Stimulated activated effector memory CD8-positive, alpha-beta T cell treated with anti-CD3 and anti-CD28 coated beads, Interleukin-12 subunit alpha, Interleukin-12 subunit beta, amount 100 ng/mL, for 72 hours (primary cell): ENCODE measurements at places on chromosomes 2 and 18.

DNA sequence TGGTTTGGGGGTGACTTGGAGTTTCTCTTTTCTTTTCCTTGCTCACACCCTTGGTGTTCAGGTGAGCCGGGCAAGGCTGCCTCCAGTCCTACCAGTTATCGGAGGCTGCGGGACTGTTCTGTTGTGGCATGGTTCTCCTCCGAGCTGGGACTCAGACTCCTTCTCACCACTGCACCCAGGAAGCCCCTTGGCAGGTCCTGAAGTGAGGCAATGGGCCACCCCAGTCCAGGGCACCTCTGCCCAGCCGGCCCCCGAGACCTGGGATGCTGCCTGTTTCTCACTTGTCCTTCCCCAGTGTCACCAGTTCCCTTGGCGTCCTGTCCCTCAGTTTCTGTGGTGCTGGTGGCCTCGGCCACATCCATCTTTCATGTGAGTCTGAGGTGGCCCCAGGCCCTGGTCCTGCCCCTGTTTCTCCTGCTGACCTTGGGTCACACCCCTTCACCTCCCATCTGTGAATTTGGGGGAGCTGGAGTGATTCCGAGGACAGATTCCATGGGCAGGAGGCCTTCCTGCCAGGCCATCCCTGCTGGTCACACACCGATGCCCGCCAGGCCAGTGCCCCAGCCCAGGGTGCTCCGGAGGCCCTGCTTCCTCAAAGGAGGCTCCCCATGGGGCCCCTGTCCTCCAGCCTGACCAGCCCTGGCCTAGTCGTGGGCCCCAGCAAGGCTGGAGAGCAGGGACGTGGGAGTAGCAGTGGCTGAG is 6.6 kb upstream of the KLHL30 start:
- no peak for DNase-seq

- DNase-seq: no peak
Observed at GRCh38 chr18:3088449-3088848, 75.5 kb upstream of the LPIN2 start.

GRCh38 chr2:85712849-85713612 is 18.9 kb downstream of the GNLY start:
- DNase-seq: no peak

DNA sequence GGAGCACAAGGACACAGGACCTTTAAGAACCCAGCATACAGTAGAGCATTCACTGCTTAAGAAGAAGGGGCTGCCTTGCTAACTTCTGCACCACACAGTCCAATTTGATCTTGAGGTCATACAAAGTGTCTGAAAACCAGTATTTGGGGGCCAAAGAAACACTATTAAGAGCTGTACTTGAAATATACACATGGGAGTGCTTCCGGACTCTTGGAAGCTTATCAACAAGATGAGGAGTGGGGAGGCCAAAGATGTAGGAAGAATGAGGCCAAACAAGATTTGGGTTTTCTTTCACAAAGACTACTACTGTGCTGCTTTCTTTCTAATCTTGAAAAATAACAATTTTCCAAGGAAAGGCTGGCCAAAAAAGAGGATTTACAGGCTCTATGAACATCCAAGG is 24.8 kb upstream of the MALL start:
- DNase-seq: no peak

DNA sequence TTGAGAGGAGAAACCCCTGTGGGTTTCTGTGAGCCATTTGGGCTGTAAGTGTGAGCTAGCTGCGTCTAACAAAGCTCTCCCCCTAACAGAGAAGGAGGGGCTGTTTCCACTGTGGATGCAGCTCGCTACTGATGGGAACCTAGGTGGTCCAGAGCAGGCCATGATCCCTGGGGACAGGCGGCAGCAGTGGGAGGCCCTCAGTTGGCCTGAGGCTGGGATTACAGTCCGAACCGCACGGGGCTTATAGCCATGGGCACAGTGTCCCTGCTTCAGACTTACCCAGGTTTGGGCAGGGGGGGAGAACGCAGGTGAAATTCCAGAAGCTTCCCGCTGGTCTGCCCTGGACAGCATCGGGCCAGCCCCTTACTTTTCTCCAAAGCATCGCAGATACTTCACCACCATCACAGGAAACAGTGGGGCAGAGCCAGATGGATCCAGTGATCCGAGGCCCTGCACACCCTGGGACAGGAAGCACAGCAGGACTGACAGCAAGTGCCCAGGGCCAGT is 139.4 kb downstream of the SEPTIN10 start:
- DNase-seq: no peak

- DNase-seq: no peak
Observed at GRCh38 chr2:102122115-102122514, 20.4 kb upstream of the IL1R1 start.

DNA sequence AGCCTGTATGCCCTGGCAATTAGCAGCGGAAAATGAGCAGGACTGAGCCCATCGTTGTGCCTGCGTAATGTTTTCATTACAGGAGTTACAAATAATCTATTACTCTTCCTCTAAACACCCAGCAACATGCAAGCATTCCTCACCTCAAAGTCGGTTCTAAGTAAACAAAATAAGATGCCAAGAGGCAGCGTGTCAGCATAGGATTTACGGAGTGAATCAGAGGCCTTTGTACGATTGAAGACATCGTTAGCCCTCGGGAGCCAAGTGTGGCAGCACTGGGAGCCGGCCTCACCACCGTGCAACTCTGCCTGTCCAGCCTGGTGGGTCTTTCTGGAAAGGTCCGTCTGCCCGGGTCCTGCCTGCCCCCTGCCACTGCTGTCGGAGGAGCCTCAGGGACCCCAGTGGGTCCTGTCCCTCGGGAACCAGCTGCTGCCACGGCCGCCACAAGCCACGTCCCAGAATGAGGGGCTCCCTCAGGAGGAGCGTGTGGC is 80.1 kb upstream of the CTDP1 start:
- DNase-seq: no peak

GRCh38 chr2:144330951-144331673 is 188.8 kb downstream of the ZEB2 start:
- no peak for DNase-seq

- DNase-seq: no peak
Observed at GRCh38 chr2:30684026-30684425, 123.2 kb downstream of the CAPN13 start.

DNA sequence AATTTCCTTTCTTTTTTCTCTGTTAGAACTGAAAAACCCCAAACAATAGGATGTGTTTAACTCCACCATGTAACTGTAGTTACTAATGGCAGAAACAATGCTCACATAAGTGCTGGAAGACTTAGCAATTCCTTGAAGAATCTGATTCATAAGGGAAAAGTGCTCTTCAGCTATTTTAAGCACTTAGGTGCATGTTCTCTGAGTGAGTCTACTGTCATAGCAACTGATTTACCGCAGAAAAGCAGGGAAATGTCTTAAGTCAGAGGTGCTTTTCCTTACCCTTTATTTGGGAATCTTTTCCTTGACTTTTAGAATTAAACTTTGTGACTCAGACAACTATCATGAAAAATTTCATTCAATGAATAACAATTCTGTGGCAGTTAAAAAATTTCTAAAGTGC is 65.4 kb upstream of the NABP1 start:
- no peak for DNase-seq

- DNase-seq: no peak
Observed at GRCh38 chr2:95113464-95113863, 8.1 kb downstream of the MRPS5 start.

- no peak for DNase-seq
Observed at GRCh38 chr2:181685150-181685688, 4.9 kb upstream of the NEUROD1 start.

DNA sequence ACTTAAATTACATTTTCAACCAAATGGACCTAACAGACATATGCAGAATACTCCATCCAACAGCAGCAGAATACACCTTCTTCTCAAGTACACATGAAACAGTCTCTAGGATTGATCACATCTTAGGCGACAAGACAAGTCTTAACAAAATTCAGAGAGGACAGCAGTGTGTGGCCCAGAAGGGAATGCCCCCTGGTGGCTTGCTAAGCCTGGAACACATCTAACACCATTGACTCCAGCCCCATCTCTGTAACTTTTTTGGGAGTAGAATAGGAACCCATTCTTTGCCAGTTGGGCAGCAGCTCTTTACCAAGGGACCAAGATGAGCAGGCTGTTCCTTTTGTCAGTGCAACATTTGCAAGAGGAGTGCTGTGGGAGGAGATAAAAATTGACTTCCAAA is 249.9 kb downstream of the PLCL1 start:
- DNase-seq: no peak

DNA sequence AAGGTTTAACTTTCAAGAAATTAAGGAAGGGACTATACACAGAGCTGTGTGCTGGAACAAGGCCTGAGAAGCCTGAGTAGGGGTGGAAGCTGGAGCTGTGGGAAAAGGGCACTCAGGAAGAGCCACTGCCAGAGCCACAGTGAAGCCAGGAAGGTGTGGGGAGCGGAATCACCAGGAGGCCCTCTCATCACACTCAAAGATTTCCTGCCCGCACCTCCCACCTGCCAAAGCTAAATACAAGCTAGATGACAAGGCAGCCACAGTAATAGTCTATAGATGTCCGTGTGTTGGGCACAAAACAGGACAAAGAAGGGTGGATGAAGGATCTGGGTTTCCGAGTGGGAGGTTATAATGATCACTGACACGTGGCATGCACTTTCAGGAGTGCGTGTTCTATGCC is 126.0 kb downstream of the ZNF532 start:
- DNase-seq: no peak

DNA sequence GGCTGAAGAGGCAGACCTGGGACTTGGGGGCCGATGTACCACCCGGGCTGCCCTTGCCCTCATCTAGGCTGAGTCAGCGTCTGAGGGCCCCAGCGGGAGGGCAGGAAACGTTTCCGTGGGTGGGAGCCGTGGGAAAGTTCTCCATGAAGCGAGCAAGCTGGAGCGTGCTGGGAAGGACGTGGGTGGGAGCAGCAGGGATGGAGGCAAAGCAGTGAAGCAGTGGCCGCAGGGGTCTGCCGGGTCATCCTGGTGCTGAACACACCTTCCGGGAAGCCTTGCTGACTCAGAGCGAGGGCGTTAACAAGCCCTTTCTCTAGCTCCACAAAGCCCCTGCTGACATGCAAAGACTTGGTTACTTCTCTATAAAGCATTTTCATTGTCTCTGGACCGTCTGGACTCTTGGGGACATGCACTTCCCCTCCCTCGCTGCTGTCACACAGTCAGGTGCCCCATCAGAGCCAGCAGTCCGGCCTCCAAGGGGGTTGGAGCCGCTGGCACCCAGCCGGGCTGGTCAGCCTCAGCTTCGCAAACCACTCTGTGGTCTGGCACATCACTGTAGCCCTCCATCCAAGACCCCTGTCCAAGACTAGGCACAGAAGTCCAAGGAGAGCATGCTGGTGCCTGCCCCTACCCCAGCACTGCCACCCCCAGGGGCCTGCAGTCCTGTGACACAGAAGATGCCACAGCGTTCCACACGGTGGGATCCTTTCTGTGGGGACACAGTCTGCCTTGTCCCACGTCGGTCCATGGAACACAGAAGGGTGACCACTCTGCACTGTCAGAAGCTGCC is 115.1 kb upstream of the GPC1 start:
- no peak for DNase-seq

DNA sequence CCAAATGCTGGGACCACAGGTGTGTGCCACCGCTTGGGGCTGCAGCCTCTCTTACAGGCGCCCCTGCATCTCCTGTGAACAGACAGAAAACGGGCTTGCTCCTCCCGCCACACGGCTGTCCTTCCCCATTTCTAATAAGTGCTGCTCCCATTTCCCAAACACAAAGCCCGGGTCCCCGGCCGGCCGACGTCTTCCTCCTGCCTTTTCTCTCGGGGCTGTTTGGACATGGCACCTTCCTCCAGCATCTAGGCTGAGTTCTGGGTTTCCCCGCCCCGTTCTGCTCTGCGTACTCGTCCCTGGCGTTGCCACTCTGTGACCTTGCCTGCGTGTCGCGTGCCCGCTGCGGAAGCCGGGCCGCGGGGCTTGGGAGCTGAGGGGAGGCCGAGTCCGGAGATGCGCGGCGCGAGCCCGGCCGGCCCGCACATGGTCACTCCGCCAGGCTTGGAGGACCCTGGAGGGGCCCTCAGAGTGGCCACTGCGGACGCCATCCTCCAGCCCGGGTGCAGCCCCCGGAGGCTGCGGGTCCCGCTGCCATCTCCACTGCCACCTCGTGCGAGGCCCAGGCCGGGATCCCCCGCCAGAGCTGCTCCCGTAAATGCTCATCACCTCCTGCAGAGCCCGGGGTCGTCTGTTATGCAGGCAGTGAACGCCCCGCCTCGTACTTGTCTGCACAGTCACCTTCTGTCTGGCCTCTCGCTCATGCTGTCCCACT is 26.3 kb downstream of the PRELID3A start:
- no peak for DNase-seq

- DNase-seq: no peak
Observed at GRCh38 chr18:56511996-56512395, 126.4 kb downstream of the TXNL1 start.

DNA sequence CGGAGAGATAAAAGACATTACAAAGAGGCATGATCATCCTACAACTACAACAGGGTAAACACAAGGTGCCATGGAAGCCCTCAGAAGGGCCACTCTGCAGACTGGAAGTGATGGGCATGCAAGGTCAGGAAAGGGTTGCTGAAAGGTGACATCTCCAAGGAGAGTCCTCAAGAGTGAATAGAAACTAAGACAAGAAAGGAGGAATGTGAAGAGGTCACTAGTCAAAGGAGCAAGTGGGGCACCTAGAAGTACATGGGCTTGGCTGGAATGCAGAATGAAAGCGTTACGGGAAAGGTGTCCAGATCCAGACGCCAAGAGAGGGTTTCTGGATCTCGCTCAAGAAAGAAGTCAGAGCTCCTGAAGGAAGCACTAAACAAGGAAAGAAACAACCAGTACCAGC is 314.3 kb downstream of the NBAS start:
- no peak for DNase-seq

GRCh38 chr2:177258059-177258458 is 6.5 kb downstream of the NFE2L2 start:
- no peak for DNase-seq

DNA sequence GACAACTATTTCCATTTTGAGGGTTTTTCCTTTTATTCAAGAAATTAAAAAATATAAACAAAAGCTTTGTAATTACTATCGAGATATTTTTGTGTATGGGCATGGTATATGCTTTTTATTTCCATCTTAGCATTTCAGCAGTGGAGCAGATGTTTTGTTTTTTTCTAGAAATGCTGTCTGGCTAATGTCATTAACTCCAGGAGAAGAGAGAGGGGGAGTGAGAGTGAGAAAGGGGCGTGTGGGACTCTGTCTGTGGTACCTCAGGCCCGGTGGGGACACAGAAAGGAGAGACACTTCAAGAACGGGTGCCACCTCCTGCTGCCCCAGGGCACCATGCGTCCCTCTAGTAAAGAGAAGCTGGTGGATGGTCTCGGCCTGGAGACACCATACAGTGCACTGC is 34.7 kb downstream of the MYT1L start:
- DNase-seq: no peak

DNA sequence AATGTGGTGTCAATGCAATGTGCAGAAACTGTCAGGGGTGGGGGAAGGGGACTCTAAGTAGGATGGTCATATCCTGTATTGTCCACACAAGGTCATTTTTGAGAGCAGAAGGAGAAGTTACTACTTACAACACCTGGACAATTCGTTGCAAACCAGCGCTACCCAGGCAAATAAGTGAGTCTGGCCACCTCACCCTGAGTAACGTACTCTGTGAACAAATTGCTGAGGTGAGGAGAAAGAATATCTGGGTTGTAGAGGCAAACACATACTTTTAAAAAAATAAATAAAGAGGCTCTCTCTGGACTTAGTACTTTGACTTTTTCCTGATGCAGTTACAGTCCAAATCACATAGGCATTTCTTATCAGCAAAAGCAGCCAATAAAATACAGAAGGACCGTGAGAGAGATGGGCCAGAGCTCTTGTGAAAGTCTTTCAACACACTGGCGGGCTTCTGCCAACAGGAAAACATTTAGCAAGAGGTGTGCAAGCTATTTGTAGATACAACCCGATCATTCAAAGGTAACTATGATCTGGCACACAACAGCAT is 268.2 kb upstream of the ID2 start:
- no peak for DNase-seq

GRCh38 chr2:205686056-205686782 is 3.9 kb downstream of the NRP2 start:
- DNase-seq: no peak
